ENCODE measurements at places on chromosomes 3 and 15.

GRCh38 chr3:143643905-143644304, 204.4 kb downstream of the SLC9A9 start:
- DNase-seq = no peak

GRCh38 chr3:46482632-46483350, 15.0 kb upstream of the RTP3 start:
- DNase-seq = peak; percentile 97

GRCh38 chr3:113804661-113805060, 33.9 kb upstream of the GRAMD1C start:
- no peak for DNase-seq

DNA sequence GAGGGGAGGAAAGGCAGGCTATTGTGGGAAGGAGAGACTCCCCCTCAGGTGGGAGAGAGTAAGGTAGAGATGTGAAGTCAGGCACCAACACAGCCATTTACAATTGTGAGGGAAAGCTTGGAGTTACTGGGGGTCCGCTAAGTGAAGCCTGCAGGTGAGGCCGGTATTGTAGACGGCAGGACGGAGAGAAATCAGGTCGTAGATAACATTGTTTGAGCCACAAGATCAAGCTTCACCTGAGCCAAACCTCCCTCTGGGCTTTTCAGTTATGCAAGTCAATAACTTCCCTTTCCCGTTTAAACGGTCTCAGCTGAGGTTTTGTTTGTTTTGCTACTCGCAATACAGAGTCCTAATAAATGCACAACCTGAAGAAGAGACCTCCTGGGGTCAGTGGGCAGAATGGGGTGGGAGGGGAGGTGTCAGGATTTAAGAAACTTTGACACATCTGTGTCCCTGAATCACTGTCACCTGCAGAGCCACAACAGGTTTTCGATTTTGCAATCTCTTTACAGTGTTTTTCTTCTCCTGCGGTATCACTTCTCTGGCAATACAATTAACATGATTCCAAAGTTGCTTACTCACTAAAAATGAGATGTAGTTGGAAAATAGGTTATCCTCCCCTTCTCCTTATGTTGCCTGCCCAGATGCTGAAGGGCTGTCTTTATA, 72.0 kb upstream of the GLCE start:
- DNase-seq = no peak

DNA sequence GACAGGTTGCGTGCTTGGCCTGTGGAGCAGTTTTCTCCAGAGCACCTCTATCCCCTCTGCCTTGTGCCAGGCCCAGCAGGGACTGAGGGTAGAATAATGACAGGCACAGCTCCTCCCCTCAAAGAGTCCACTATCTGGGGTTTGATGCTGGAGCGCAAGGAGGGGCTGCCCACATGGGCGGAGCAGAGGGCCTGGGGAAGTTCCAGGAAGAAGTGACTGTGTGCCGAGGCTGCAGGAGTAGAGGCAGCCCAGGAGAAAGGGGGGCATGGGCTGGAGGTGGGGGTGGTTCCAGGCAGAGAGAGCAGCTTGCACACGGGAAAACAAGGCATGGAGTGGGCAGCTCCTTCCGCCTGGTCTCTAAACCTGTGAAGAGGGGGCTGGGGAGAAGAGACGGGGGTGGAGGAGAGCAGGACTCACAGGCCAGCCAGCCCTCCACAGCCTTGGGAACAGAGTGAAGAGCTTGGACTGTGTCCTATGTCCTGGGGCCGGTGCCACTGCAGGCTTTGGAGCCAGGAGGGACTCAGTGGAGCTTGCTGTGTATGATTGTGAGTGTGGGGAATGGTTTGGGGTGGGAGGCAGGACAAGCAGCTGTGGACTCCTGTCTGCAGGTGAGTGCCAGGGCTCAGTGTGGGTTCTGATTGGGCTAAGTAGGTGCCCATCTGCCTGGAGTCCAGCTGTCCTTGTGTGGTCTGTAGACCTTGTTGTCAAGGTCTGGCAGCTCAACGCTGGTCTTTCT, 48.1 kb downstream of the APBA2 start:
- no peak for DNase-seq

- DNase-seq = no peak
These were observed 18.6 kb downstream of the CCR9 start for GRCh38 chr3:45904931-45905330.

DNA sequence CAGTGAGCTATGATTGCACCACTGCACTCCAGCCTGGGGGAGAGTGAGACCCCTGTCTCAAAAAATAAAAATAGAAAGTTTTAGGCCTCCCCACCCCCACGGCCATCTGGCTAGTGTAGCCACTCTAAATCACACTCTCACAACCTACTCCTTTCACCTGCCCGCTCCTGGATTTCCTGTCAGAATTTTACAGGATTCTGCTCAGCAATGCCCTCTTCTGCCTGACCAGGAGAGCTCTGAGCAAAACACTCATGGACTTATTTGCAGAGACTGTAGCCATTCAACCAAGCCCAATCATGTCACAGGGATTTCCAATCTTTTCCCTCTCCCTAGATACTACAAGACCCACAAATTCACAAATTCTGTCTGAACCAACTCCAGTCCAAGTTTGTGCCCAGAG, 242.6 kb upstream of the TPRG1 start:
- DNase-seq = no peak

DNA sequence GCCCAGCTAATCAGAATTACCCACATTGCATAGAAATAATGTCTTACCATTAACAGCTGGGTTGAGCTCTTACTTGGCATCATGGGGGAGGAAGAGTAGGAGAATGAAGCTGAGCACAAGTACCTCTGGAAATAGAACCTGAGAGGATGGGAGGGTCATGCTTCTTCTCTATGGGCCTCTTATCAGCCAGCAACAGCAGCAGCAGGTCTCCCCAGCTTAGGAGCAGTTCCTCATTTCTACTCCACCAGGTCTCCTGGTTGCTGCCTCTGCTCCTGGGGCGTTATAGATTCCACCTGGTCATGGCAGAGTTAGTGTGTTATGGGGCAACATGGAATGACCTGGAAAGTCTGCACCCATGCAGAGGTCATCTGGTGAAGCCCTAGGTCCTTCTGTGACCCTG, 3.4 kb downstream of the FSD2 start:
- no peak for DNase-seq

GRCh38 chr15:78389322-78389721, 48.7 kb upstream of the IREB2 start:
- DNase-seq = peak; percentile 76

DNA sequence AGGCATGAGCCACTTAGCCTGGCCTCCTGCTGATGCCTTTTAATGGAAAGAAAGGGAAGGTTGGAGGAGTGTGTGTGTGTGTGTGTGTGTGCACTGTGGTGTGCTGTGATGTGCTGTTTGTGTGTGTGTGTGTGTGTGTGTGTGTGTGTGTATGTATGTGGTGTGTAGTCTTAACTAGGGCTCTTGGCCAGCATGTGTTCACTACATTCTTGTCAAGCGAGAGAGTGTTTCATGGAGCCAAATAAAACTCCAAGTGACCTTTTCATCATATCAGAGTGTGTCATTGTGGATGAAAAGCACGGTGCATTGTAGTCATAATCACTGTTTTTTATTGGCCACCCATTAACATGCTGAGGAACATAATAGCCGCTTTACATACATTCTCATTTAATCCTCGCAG, 30.8 kb upstream of the BHLHE40 start:
- peak; percentile 10 for DNase-seq

- DNase-seq = no peak
These were observed 21.7 kb downstream of the PARP16 start for GRCh38 chr15:65264863-65265430.

DNA sequence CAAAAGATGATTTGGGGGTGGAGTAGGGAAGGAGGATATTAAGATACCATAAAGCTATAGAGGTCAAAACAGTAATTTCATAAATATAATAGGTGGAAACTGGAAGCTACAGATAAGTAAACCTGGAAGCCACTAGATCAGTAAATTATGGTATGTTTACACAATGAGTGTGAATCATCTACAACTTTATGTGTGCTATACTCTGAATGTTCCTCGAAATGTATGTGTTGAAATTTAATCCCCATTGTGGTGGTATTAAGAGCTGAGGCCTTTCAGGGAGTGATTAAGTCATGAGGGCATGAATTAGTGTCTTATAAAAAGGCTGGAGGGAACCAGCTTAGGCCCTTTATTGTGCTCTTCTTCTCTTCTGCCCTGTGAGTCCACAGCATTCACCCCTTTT, 25.2 kb downstream of the EOMES start:
- no peak for DNase-seq

DNA sequence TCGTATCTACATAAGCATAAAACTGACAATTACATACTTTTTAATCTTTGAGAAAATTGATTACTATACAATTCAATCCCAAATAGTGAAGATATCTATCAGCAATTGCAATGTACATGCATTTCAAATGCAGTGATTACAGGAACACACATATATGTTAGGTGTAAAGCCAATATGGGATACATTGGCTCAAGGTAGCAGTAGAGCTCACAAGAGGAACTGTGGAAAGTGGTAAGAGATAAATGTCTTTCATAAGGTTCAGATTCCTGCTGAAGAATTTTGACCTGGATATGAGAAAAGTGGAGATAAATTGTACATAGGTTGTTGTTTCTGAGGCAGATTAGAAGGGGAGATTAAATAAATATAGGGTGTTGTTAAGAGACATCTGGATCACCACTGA, 1280.5 kb downstream of the OTOL1 start:
- DNase-seq = no peak

DNA sequence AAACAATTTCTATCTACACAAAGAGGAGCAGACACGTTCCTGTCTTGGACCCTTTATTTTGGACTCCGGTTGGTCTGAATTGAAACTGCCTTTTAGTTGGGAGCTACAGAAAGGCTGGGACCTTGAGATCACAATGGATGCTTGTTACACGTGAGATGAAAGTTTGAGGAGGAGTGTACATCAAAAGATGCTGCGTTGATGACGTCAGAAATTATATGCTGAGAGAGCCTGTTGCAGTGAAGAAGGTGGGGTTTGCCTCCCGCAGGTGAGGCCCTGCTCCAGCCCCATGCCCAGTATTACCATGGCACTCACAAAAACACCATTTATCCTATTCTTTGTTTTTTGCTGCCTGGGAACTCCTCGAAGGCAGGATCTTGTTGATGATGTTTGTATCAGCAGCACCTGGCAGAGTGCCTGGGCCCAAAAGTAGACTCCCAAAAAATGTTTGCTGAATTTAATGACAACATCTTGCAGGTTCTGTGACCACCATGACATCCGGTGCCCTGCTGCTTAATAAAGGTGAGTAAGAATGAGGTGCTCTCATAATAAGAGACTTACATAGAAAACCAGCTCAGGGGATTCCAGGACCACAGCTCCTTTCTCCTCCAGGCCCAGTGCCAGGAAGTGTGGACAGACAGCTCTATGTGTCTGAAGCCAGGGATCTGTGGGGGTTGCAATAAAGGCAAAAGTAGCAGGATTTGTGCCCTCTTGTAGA, 136.1 kb upstream of the UBE2E1 start:
- no peak for DNase-seq

- no peak for DNase-seq
These were observed 18.9 kb downstream of the ILDR1 start for GRCh38 chr3:122003112-122003511.

DNA sequence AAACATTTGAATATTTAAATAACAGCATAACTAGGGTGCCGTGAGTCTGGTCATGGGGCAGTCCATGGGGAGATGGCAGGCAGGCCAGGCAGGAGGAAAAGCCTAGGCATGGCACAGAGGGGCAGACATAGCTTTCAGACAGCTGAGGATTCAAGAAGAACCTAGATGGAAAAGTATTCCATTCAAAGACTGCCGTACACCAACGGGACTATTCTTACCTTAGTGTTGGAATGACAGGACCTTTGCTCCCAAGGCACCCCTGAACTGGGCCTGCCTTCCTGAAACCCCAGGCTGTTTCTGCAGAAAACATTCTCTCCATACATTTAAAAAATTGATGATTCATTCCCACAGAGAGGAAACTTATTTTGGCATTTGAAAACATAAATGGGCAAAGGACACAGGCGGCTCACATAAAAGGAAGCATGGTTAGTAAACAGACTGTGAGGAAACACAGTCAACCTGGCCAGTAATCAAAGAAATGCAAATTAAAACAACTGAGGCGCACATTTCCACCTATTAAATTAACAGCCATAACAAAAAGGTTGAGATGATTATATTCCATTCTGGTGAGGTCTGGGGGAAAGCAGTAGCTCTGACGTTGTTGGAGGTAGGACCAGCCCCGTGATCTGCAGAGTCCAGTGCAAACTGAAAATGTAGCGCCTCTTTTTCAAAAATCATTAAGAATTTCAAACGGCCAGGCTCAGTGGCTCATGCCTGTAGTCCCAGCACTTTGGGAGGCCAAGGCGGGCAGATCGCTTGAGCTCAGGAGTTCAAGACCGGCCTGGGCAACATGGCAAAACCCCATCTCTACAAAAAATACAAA, 71.3 kb upstream of the SMAD3 start:
- DNase-seq = no peak

DNA sequence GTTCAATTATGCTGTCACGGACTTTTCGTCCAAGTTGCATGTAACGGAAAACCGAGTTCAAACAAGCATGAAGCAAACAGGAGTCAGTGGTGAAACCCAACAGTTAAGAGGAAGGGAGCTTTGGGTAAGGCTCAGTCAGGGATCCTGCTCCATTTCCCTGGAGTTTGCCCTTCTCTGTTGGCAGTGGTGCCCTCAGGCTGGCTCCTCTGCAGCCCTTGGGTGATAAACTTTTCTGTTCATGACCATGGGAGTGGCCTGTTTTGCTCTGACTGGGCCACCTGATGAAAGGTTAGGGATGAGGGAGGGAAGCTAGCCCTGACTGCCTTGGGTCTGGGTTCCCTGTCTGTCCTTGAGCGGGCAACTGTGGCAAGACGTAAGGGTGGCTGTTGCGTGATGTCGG, 16.1 kb downstream of the CHAC1 start:
- DNase-seq = no peak

DNA sequence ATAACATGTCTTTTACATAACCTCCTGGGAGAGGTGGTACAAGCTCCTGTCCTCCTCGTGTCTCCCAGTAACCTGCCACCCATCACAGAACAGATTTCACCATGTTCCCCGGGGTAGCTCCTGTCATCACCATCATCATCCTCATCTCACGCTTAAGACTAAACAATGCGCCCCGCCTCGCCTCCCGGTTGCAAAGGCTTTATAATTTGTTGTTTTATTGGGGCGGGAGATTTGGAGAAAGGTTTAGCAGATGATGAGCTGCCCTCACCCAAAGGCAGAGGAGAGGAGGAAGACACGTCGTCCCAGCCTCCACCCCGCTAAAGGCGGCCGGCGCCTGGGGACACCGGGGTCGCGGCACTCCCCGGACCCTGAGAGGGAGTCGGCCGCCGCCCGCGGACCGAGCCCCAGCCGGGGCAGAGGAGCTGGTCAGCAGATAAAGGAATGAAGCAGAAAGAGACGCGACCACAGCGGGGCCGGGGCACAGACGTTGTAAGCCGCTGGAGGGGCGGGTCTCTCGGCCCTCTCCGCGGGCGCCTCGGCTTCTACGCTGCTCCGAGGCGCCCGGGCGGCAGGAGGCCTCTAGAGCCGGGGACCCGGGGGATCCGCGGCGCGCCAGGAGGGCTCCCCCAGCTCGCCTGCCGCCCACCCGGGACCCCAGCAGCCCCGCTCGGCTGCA, 589 bp downstream of the HERC1 start:
- DNase-seq = peak; percentile 35
